ENCODE measurements at places on chromosomes 5 and 9.

DNA sequence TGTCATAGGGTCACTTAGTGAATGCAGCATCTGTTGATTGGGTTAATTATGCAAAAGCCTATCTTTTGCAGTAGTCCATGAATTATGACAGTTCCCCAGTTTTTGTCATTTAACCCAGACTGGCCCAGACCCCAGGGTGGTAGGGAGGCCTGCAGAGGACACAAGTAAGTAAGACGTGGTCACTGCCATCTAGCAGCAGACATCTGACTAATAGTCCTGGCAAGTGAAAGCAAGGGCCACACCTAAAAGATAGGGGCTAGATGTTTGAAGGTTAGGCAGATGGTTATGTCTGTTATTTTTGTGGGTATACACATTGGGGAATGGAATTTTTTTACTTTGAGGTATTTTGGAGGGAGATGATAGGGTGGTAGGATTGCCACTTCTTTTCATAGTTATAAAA, 48.0 kb downstream of the RAB14 start:
- no peak for DNase-seq
- no peak overlapping the region for H3K27ac ChIP-seq
- H3K27me3 ChIP-seq = no peaks in the 10 kb centered on the region
- peaks cover 38% of the 10 kb centered on the region for H3K4me1 ChIP-seq
- no peak overlapping the region for H3K4me3 ChIP-seq

GRCh38 chr5:174693697-174694385, 30.5 kb upstream of the MSX2 start:
- no peak overlapping the region for H3K4me3 ChIP-seq
- peaks cover 47% of the 10 kb centered on the region for H3K27me3 ChIP-seq
- DNase-seq = no peak
- no peak overlapping the region for H3K27ac ChIP-seq
- no peaks in the 10 kb centered on the region for H3K36me3 ChIP-seq

GRCh38 chr9:114308361-114308950, 14.4 kb upstream of the ORM1 start:
- H3K4me3 ChIP-seq = no peak overlapping the region
- no peaks in the 10 kb centered on the region for H3K4me1 ChIP-seq
- DNase-seq = no peak
- H3K27ac ChIP-seq = no peak overlapping the region
- H3K27me3 ChIP-seq = no peaks in the 10 kb centered on the region

DNA sequence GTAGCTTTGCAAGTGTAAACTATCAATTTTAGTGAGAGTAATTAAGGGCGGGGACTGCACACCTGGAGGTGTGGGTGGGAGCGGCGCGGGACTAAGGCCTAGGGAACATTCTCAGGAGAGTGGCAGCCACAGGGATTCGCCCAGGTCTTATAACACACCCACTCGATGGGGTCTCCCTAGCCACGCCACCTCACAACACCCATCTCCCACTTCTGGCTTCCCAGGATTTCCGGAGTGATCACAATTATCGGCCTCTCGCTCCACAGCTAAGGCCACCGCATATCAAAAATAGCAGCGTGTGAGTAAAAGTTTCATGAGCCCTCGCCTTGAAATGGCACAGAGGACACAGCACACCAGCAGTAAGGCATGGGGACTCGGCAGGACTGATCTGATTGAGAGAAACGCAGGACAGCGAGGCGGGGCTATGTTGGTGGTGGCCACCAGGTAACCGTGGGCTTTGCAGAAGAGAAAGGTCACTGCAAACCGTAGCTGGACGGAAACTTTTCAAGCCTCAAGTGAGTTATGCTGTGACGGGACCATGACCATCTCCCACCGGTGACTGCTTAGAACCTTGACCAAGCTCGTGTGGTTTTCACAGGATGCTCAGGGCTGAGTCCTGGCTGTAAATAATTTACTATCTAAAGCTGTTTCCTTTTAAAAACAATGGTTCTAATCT, 1.1 kb upstream of the LPAR1 start:
- peaks cover 51% of the 10 kb centered on the region for H3K27me3 ChIP-seq
- H3K36me3 ChIP-seq = no peaks in the 10 kb centered on the region
- peak overlapping the region; percentile 63 for H3K4me3 ChIP-seq
- no peak for DNase-seq

- H3K27ac ChIP-seq = peak overlapping the region; percentile 90
- DNase-seq = peak; percentile 26
- H3K4me1 ChIP-seq = peaks cover 34% of the 10 kb centered on the region
- peak overlapping the region; percentile 42 for H3K4me3 ChIP-seq
- peaks cover 51% of the 10 kb centered on the region for H3K36me3 ChIP-seq
Measured at GRCh38 chr5:134543820-134544614, 18.5 kb downstream of the JADE2 start.

- no peak overlapping the region for H3K4me3 ChIP-seq
- H3K27ac ChIP-seq = no peak overlapping the region
- H3K4me1 ChIP-seq = peaks cover 4% of the 10 kb centered on the region
- no peak for DNase-seq
Measured at GRCh38 chr5:159908591-159908940, 7.7 kb upstream of the ADRA1B start.

DNA sequence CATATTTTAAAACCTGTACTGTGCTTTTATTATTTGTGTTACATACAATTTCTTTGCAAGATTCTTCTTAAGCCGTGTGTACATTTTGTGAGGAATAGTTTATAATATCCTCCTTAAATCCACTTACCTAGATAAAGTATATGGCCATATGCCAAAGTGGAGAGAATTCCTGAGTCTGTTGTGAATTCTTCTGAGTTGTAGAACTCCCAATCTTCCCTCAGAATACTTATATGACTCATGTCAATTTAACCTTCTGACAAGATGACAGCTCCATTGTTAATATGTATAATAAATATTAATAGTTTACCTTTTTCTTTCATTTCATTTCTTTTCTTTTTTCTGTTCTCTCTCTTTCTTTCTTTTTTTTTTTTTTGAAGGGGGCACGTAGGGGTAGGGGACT, 6.0 kb upstream of the RICTOR start:
- DNase-seq = no peak
- peaks cover 32% of the 10 kb centered on the region for H3K4me1 ChIP-seq
- peaks cover 4% of the 10 kb centered on the region for H3K36me3 ChIP-seq
- H3K4me3 ChIP-seq = no peak overlapping the region

- no peaks in the 10 kb centered on the region for H3K4me1 ChIP-seq
- H3K27me3 ChIP-seq = peaks cover 4% of the 10 kb centered on the region
- H3K4me3 ChIP-seq = no peak overlapping the region
- H3K36me3 ChIP-seq = no peaks in the 10 kb centered on the region
- no peak for DNase-seq
Measured at GRCh38 chr5:130975299-130975698, 189.8 kb downstream of the HINT1 start.

DNA sequence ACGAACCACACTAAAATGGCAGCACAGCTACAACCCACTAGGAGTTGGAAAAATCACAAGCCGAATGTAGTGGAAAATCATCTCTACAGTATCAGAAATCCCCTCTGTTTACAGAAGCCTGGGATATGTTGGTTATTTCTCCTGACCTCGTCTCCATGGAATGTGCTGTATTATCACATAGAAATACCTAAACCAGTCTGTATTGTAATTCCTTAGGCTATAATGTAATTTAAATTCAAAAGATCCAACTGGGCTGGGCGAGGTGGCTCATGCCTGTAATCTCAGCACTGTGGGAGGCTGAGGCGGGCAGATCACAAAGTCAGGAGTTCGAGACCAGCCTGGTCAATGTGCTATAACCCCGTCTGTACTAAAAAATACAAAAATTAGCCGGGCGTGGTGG, 244.8 kb upstream of the MPDZ start:
- no peak overlapping the region for H3K27ac ChIP-seq
- H3K27me3 ChIP-seq = no peaks in the 10 kb centered on the region
- no peak overlapping the region for H3K4me3 ChIP-seq
- H3K36me3 ChIP-seq = no peaks in the 10 kb centered on the region
- DNase-seq = no peak

DNA sequence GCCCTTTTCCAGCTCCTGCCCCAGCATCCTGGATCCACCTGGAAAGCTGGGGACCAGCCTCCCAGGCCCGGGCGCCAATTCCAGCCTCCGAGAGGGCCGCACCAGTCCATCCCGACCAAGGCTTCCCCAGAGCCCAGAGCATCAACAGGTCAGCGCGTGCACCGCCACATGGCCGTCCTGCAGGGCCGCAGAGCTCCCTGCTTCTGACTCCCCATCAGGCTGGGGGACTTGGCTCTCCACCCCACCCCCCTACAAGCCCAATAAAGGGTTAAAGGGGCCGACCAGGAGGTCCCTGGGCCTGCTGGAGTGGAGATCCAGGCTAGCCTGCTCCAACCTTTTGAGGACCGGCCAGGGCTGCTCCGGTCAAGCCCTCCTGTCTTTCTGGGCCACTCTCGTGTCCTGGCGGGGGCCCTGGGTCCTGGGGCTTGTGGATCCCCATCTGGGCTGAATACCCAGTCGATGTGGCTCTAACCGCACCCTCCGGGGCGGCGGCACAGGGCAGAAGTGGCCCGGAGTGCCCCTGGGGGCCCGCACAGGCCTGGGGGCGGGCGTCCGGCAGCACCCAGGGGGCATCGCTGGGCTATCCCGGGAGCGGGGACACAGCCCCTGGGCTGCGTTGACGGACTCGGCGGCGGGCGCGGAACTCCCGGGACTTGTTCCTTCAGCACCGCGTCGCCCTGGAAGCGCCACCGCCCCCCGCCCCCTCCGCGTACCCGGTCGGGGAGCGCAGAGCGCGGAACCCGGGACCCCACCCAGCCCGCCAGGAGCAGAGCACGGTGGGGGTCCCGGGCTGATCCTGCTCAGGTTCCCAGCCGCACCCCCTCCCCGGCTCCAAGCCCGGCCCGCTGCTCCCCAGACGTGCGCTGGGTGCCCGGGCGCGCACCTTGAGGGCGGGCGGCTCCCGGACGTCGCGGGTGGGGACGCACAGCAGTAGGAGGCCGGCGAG, 590 bp downstream of the ENTPD2 start:
- H3K27me3 ChIP-seq = peaks cover 24% of the 10 kb centered on the region
- H3K4me1 ChIP-seq = peaks cover 6% of the 10 kb centered on the region

- H3K4me1 ChIP-seq = no peaks in the 10 kb centered on the region
- H3K4me3 ChIP-seq = no peak overlapping the region
- H3K36me3 ChIP-seq = no peaks in the 10 kb centered on the region
- H3K27ac ChIP-seq = no peak overlapping the region
Measured at GRCh38 chr5:37940931-37941623, 101.2 kb upstream of the GDNF start.

GRCh38 chr9:88378317-88378716, 9.9 kb upstream of the SPIN1 start:
- DNase-seq = no peak
- no peak overlapping the region for H3K27ac ChIP-seq
- H3K4me3 ChIP-seq = no peak overlapping the region
- H3K27me3 ChIP-seq = peaks cover 3% of the 10 kb centered on the region
- H3K4me1 ChIP-seq = no peaks in the 10 kb centered on the region

DNA sequence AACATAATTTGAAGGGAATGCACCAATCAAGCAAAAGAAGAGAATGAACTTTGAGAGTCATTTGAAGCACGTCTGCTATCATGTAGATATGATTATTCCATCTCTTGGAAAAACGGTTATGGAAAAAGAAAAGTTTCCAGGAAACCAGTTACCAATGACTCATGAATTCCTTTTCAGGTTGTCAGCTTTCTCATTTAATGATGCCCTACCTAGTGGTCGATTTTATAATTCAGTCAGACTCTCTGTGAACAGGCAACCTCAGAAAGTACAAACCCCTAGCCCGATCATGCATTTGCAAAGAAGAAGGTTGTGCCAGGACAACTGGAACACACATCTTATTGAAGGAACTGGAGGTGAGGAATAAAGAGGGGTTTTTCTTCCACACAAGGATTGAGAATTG, 355.1 kb upstream of the GRIA1 start:
- DNase-seq = no peak
- no peak overlapping the region for H3K4me3 ChIP-seq
- no peaks in the 10 kb centered on the region for H3K36me3 ChIP-seq
- H3K27ac ChIP-seq = no peak overlapping the region
- no peaks in the 10 kb centered on the region for H3K4me1 ChIP-seq

GRCh38 chr9:131707733-131708157, 32.1 kb downstream of the RAPGEF1 start:
- H3K4me1 ChIP-seq = peaks cover 73% of the 10 kb centered on the region
- H3K27ac ChIP-seq = peak overlapping the region; percentile 12
- H3K4me3 ChIP-seq = no peak overlapping the region
- H3K36me3 ChIP-seq = peaks cover 6% of the 10 kb centered on the region
- no peaks in the 10 kb centered on the region for H3K27me3 ChIP-seq

- H3K4me3 ChIP-seq = no peak overlapping the region
- no peak for DNase-seq
- H3K27ac ChIP-seq = no peak overlapping the region
- peaks cover 7% of the 10 kb centered on the region for H3K27me3 ChIP-seq
Measured at GRCh38 chr5:71988808-71989207, 118.5 kb upstream of the MAP1B start.

DNA sequence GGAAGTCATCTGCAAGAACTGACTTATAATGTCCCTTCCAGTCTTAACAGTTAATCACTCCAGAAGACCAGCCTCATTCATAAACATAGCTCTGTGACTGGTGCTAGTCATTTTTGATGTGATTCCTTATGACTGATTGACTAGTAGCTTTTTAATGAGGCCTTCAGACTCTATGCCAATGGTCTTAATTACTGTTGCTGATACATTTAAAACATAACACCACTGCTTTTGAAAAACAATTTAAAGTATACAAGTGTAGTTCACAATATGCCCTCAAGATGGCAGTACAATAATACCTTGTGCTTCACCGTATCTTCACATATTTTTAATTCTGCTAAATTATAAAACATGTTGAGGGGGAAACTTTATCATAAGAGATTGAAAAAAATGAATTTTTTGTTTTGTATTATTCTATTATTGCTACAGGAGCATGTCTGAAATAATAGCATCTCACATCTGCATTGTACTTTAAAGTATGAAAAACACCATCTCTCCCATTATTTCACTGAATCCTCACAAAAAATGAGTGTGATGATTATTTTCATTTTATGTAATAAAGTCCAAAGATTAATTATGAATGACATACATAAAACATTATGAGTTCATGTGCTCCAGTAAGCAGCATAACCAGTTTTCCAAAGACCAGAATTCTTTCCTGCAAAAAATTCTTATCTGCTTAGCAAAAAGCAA, 55.2 kb upstream of the SHISAL2B start:
- no peaks in the 10 kb centered on the region for H3K36me3 ChIP-seq
- H3K4me3 ChIP-seq = no peak overlapping the region
- H3K4me1 ChIP-seq = peaks cover 8% of the 10 kb centered on the region

DNA sequence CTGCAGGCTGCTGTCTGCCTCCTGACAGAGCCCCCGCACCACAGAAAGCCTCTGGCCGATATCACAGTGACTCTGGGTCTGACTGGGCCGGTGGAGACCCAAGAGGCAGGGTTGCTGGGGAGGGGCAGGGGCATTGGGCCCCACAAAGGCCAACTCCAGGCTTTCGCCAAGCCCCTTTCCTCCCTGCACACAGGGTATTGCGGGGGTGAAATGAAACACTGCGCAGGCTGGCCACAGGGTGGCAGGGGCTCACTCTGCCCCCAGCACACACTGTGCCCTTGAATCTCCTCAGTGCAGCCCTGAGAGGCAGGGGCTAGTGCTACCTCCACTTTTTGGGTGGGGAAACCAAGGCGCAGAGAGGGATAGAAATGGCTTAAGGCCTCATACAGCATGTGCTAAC, 44.6 kb downstream of the BARX1 start:
- peaks cover 4% of the 10 kb centered on the region for H3K27me3 ChIP-seq
- peak overlapping the region; percentile 41 for H3K27ac ChIP-seq
- no peaks in the 10 kb centered on the region for H3K36me3 ChIP-seq
- DNase-seq = no peak
- no peak overlapping the region for H3K4me3 ChIP-seq
- H3K4me1 ChIP-seq = peaks cover 2% of the 10 kb centered on the region

All from activated CD4-positive, alpha-beta T cell treated with anti-CD3 and anti-CD28 coated beads, Interleukin-2, amount 10 ng/mL, durations not matched to agents 7 days and 5 days (primary cell).